T1000 (cell line): ENCODE measurements at places on chromosomes 11 and 22.

GRCh38 chr11:117384045-117384444 is 56.4 kb downstream of the CEP164 start:
- peak; percentile 7 for DNase-seq

DNA sequence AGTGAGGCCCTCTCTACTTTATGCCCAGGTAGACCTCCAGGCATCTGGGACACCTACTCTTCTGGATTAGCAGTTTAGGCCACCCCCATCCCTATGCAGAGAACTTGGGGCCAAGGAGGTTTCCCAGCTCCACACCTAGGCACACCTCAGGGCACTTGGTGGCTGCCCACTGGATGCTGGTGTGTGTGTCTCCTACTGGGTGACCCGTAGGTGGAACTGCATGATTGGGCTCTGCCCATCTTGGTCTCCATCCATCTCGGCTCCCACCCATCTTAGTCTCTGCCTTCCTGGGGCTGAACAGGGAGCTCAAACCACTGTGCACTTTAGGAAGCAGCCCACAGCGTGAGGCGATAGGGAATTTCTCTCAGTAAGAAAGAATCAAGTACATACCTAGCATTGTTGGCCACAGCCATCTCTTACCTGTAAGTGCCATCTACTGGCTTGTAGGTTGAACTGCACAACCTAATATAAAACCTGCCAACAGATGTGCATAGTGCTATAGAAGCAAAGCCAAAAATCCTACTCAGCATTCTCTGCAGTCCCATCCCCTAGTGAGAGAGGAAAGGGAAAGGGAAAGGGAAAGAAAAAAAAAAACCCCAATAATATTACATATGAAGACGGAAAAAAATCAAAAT is 61.6 kb upstream of the PTPN5 start:
- no peak for DNase-seq

- no peak for DNase-seq
Observed at GRCh38 chr11:62879235-62879978, 1.3 kb upstream of the SLC3A2 start.

DNA sequence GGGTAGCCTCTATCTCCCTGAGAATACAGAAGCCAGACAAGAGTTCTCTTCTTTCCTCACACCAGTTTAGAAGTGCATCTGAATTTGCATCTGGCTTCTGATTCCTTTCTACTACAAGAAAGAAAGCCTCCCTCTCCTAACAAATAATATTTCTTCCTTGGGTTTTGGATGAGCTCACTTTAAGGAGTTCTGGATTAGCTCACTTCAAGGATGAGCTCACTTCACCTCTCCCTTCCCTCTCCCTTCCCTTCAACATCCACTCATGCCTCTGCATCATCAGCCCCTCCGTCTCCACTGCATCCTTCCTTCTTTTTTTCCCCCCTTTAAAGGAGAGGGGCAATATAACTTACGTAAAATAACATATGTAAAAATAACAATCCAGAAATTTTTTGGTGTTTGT is 1.6 kb upstream of the MTNR1B start:
- DNase-seq: no peak

- no peak for DNase-seq
Observed at GRCh38 chr11:66150140-66150539, 80.1 kb downstream of the PACS1 start.

GRCh38 chr22:40252146-40252545 is 74.4 kb downstream of the TNRC6B start:
- no peak for DNase-seq

DNA sequence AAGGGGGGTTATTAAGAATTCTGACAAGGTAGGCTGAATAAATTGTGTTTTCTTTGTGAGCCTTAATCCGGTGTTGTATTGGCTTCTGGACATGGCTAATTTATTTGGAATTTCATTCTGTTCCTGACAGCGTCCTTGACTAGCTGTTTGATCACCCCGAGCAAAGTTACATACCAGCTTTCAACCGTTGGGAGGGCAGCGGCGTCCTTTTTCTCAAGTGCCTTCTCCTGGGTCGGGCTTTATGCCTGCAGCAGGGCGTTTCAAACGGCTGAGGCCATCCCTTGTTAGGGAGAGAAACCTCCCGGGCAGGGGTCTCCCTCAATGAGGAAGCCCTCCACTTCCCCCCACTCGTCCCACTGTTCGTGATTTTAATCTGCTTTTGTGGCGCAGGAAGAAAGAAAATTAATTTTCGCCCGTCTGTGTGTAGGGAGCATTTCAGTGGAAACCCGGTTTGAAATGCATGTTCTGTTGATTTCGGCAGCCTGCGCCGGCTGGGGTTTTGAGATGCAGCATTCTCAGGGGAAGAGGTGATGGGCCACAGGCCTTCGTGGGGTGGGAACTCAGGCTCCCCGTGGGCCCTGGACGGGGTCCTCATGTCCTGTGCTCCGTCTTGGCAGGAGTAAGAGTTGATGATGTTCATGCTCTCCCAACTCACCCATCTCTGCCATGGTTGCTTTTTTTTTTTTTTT is 2.9 kb upstream of the SMIM38 start:
- DNase-seq: no peak

DNA sequence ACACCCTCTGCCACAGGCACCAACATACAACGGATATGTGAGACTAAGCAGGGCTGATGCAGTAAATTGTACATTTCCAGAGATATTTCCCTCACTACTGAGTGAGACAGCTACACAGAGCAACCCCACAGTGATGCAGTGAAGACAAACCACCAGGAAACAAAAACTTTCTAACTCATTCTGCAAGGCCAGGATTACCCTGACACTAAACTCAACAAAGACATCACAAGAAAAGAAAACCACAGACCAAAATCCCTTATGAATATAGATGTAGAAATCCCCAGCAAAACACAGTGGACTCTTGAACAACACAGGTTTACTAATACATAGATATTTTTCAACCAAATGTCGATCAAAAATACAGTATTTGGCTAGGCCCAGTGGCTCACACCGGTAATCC is 1.5 kb upstream of the SLC7A4 start:
- DNase-seq: no peak

DNA sequence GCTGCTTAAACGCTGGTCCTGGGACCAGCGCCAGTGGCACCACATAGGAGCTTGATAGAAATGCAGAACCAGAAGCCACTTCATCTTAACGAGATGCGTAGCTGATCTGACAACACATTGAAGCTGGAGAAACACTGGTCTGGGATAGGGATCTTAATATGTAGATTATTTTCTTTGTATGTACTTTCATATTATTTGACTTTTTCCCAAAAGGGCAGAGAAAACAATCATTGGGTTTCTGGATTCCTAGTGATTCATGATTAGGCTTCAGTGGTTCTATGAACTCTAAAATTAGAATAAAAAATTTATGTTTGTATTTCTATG is 12.3 kb downstream of the MPEG1 start:
- no peak for DNase-seq

- no peak for DNase-seq
Observed at GRCh38 chr11:75667831-75668450, 897 bp downstream of the MAP6 start.

GRCh38 chr22:35612903-35613302 is 4.2 kb downstream of the MB start:
- DNase-seq: no peak

GRCh38 chr11:58688789-58689503 is 42.8 kb downstream of the GLYAT start:
- no peak for DNase-seq

GRCh38 chr11:75341612-75342011 is 9.8 kb downstream of the ARRB1 start:
- DNase-seq: no peak

DNA sequence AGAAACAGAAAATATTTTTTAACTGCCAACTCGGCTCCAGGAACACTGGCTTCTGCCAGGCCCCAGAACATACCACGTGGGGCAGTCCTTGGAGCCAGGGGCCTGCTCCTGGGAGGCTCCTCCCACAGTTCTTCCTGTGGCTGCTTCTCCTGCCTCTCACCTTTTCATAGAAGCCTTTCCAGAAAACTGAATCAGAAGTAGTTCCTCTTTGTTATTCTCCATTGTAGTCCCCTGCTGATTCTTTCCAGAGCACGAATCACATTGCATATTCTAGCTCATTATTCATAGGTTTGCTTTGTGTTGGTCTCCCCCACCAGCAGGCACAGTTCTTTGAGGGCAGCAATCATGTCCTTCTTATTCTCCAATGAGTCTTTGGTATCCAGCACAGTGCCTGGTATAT is 106.0 kb downstream of the EFCAB6 start:
- DNase-seq: no peak

DNA sequence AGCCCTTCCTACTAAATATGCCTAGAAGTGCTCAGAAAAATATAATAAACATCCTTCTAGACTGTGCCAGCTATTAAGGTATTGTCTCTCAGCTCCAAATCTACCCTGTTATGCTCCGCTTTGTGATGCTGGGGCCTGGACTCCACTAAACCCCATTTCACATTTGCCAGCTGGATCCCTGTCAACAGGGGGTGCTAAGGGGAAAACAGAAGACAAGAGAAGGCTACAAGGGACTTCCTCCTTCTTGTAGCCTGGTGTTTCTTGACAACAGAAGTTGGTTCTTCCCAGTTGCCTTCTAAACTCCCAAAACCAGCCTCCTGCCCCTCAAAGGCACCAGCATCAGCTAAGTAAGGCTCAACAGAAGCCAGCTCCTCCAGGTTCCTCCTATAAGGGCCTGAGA is 5.2 kb downstream of the NUMA1 start:
- DNase-seq: no peak

DNA sequence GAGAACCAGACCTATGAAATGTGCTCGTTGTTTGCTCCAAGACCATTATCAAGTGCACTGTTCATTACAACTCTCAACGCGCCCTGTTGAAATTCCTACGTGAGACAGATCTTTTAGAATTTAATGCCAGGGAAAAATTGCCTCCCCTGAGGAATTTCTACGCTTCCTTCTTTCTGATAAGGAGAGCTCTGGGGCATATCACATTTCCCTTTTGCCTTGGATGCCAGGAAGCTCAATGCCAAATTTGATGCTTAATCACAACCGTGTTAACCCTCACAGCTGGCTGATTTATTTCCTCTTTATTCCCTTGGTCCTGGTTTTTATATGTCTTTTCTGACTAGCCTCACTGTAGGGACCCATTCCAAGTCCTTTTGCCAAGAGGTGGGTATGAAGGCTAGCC is 109.4 kb downstream of the MICAL2 start:
- DNase-seq: no peak

DNA sequence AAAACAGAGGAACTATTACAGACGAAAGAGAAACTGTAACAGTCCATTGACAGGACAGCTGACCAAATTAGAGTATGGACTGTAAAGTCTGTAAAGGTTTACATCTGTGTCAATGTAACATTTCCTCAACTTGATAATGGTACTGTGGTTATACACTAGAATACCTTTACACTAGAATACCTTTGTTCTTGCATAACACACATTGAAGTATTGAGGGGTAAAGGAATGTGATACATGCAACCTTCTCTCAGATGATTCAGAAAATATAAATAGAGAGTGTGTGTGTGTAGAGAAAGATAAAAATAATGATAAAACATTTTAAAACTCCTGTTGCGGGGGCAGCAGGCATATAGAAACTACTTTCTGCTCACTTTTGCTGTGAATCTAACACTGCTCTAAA is 5.6 kb upstream of the EEF1G start:
- DNase-seq: no peak
